Activated T-helper 2 cell treated with anti-CD3 and anti-CD28 coated beads, Interferon-gamma antibody, Interleukin-2, Interleukin-4, amounts not matched to agents 10 μg/mL and 5 μg/mL and 100 μg/mL, durations not matched to agents 14 hours and 24 hours and 36 hours (primary cell): ENCODE measurements at places on chromosomes 1 and 21. TPM values are rescaled to one million over a fixed set of nuclear protein-coding genes. Genes with fewer than 3 reads are reported as not detected.
A peak's percentile ranks its signal among the peaks of the same experiment; 100 is the strongest.

Gene PPM1J
- 0.59 and 0.67 TPM in 2 replicates for total RNA-seq

DNA sequence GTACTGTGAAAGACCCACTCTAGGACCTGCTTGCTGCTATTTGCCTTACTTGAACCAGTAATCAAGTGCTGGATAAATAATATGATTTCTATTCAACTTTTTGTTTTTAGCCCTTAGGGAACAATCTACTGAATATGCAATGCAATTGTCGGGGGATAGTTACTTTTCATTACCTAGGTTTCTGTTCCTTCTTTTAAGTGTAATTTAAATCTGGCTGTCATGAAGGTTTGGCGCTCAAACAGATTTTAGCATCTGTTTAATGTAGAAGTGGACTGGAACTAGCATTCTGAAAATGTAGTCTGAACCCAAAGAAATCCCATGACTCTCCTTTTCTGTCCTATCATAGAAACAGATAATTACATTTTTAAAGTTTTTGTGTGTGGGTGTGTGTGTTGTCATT, 4.8 kb downstream of the MGST3 start:
- no peak for DNase-seq

- no peak for DNase-seq
These were observed 41.7 kb upstream of the ZC3H12A start for GRCh38 chr1:37432716-37433115.

Gene SHISA4
- total RNA-seq, result 0.41 and 0.48 TPM in 2 replicates

Gene RPE65
- total RNA-seq, result not detected in 2 replicates

- DNase-seq, result no peak
These were observed 463.8 kb downstream of the USP25 start for GRCh38 chr21:16193496-16194094.

Gene TACSTD2
- 0.07 and 0.09 TPM in 2 replicates for total RNA-seq

Gene PDZK1
- 0.21 TPM in 1 of 2 replicates, not detected in the other for total RNA-seq

DNA sequence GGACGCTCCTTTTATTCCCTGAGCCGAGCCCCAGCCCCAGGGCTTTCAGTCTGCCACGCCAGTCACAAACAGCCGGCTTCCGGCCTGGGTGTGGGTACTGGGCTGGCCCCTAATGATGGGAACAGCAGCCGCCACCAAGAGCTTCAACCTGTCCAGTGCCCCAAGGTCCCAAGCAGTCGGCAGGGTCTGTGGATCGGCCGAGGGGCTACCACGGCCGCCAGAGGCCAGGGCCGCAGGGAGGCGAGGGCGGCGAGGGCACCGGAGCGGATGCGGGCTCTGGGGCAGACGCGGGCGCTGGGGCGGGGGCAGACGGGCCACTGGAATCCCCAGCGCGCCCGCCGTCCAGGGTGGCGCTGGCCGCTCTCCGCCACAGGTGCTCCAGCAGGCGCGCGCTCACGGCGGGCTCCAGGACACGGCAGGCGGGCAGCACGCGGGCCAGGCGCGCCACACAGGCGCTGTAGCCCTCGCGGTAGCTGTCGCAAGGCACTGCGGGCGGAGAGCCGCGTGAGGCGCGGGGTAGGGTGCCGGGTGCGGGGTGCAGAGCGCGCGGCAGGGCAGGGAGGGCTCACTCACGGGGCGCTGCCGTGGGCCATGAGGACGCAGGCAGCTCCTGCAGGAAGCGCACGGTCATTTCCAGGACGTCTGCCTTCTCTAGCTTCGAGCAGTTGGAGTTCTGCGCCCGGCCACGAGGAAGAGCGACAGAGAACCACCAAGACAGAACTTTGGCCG, 887 bp downstream of the HES2 start:
- DNase-seq, result no peak

Gene ALX3
- total RNA-seq, result not detected in 2 replicates

Gene POU3F1
- total RNA-seq, result 0.32 and 0.48 TPM in 2 replicates

Gene ATP8B2
- 44.0 and 47.0 TPM in 2 replicates for total RNA-seq

- DNase-seq, result peak; percentile 68
These were observed 4.9 kb downstream of the MDM4 start for GRCh38 chr1:204520834-204521709.

GRCh38 chr1:18940303-18941020, 16.0 kb downstream of the IFFO2 start:
- no peak for DNase-seq
